CD4-positive, alpha-beta T cell treated with Interleukin-6 at 100 ng/mL for 8 hours (primary cell): ENCODE measurements at places on chromosomes 5 and 9.

GRCh38 chr9:134982311-134982710 is 64.6 kb upstream of the FCN1 start:
- no peak for DNase-seq

DNA sequence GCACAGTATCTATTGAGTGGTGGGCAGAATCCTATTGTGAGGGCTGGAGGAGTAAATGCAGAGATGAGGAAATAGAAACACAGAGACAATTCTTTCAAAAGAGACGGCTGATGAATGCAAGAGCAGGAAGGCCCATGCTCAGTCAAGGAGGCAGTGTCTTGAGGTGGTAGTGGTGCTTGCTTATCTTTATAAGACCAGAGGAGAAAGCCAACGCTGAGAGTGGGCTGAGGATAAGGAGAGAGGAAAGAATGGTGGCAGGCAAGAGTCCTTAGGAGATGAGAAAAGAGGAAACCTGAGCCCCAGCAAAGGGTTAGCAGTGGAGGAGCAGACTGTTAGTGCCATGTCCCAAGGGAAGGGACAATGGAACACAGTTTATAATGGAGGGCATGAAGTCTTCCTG is 86.0 kb downstream of the SNCAIP start:
- DNase-seq: no peak

DNA sequence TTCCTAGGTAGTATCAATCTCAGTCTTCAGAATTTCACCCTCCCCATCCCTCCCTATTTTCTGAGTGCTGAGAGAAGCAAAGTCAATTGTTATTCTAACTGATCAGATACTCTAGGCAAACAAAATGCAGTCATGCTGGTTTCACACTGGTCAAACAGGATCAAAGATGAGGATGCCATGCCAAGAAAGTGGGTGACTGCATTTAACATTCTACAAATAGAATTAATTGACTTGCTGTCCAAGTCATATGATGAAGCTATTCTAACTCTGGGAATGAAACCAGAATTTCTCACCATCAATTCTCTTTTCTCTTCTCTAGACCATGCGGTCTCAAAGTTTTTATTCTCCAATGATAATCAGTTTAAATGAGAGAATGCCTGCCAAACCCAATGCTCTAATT is 112.5 kb downstream of the CTNND2 start:
- DNase-seq: no peak

GRCh38 chr5:139841549-139841948 is 45.9 kb downstream of the PSD2 start:
- DNase-seq: no peak

- DNase-seq: no peak
These were observed 61.7 kb upstream of the PSD2 start for GRCh38 chr5:139733698-139734538.

- DNase-seq: no peak
These were observed 7.2 kb downstream of the AIF1L start for GRCh38 chr9:131103535-131103934.

- DNase-seq: no peak
These were observed 804.8 kb upstream of the ZNF608 start for GRCh38 chr5:125551246-125551645.

GRCh38 chr5:145939540-145940065 is 3.2 kb downstream of the SH3RF2 start:
- DNase-seq: no peak

DNA sequence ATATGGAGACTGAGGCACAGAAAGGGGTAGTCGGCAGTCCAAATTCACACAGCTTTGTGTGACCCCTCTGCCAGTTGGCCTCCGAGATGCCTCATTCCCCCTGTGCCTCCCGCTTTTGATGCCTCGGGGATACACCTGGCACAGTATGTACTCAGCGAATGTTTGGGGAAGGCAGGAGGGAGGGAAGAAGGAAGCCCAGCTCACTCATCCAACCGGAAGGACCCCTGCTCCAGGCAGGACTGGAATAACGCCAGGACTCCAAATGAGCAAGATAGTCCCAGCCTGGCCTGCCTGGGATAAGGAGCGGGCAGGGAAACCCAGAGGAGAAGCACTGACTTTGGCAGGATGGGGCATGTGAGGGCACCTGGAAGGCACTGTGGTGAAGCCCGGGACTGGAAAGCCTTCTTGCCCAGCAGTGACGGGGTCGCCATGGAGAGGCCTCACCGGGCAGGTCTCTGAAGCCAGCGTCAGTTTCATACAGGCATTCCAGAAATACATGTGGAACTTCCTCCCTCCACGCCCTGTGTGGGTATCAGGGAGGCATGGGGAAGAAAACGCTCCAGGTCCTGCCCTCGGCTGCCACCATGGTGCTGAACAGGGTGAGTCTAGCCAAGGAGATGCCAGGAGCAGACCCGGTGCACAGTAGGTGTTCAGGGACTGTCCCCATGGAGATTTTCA is 20.3 kb downstream of the LMX1B start:
- no peak for DNase-seq

- no peak for DNase-seq
These were observed 378.8 kb upstream of the TUSC1 start for GRCh38 chr9:26057050-26057449.

- peak; percentile 38 for DNase-seq
These were observed 6.6 kb upstream of the XPA start for GRCh38 chr9:97703437-97704344.

GRCh38 chr9:87518702-87519335 is 21.2 kb downstream of the DAPK1 start:
- no peak for DNase-seq

GRCh38 chr5:179836225-179837019 is 15.7 kb downstream of the SQSTM1 start:
- DNase-seq: peak; percentile 65

DNA sequence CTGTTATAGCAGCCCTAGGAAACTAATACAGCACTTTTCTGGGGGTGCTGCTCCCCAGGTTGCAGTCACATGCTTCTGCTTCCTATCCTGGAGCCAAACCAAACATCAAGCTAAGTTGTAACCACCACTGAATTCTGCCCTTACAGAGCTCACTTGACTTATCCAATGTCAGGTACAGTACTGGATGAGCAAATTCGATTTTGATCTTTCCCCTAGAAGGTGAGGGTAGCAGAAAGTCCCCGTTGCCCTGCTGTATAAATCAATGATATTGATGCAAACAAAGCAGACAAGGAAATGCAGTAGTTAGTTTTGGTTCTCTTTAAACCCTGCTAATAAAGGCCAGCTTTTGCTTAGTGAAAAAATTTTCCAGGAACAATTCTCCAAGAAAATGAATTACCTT is 36.4 kb downstream of the ZCCHC9 start:
- DNase-seq: no peak

GRCh38 chr9:127918183-127919107 is 1.6 kb upstream of the ST6GALNAC4 start:
- no peak for DNase-seq

GRCh38 chr9:15306068-15306756 is 804 bp downstream of the TTC39B start:
- peak; percentile 46 for DNase-seq

GRCh38 chr9:130938184-130938651 is 829 bp downstream of the FIBCD1 start:
- DNase-seq: no peak

GRCh38 chr5:16721151-16722096 is 104.6 kb upstream of the RETREG1 start:
- no peak for DNase-seq

DNA sequence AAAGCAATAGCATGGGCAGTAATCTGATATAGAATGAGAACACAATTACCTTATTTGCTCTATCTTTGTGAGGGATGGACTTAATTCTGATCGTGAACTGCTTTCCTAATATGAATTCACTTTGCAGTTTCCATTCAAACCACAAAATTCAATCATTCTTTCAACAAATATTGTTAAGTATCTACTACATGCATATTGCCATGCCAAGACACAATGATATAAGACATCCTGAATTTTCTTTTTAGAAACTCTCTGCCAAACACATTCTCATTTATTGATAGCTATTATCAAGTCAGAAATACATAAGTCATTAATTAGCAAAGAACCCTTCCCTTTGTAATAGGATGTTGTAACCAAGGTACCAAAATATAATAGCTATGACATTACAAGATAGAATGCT is 121.6 kb upstream of the TARS1 start:
- DNase-seq: no peak

- no peak for DNase-seq
These were observed 30.3 kb downstream of the CAST start for GRCh38 chr5:96692441-96692840.

- peak; percentile 1 for DNase-seq
These were observed 50.8 kb downstream of the ADAMTS12 start for GRCh38 chr5:33840927-33841547.

DNA sequence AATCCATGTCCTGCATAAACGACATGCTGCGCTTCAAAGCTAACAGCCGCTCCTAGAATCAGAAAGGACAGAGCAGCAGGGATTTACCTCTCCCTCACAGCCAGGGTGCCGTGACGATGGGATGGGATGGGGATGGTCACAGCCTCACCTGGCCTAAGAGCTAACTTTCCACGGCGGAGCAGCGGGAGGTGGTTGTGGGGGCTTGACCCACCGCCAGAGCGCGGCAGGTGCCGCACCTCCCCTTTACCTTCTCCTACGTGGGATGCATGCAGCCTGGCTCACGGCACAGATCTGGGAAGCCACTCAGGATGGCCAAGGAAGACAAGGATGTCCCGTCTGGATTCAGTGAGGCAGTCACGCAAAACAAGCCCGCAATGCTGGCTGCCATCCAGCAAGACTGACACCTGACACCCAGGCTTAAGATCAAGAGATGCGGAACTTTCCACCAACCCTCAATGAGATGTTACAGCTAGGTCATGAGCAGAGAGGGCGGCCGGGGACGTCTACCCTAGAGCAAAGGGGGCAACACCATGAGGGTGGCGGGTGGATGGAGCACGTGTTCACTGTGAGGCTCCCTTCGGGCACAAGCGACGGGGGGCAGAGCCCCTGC is 5.8 kb downstream of the BRD9 start:
- DNase-seq: no peak

- no peak for DNase-seq
These were observed 115.5 kb downstream of the C9orf50 start for GRCh38 chr9:129505270-129505902.

GRCh38 chr5:34535944-34536623 is 120.0 kb upstream of the RAI14 start:
- no peak for DNase-seq

GRCh38 chr5:73940026-73940425 is 314.0 kb downstream of the ARHGEF28 start:
- no peak for DNase-seq

DNA sequence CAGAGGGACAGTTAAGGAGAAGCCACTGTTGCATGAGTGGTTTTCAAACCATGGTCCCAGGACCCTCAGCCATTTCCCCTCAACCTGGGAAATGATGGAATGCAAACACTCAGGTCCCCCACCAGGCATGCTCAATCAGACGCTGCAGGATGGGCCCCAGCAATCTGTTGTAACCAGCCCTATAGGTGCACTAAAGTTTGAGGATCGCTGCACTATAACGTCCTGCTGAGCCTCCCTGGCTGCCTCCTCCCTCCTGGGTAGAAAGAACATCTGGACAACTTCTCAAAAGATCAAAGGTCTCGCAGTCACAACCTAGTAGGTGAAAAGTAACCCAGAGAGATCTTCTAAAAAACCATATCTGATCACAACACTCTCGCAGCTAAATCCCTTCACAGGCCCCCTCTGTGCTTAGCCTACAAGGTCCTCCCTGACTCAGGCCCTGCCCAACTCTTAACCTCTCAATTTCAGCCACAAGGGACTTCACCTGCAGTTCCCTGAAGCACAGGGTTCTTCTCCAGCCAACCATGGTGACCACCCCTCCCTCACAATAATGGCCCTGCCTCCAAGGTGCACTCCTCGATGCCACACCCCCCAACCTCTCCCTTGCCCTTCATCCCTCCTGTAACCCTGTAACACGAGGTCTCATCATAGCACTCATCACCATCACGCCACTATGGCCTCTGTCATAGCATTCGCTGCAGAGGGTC is 3.5 kb downstream of the SHB start:
- no peak for DNase-seq

DNA sequence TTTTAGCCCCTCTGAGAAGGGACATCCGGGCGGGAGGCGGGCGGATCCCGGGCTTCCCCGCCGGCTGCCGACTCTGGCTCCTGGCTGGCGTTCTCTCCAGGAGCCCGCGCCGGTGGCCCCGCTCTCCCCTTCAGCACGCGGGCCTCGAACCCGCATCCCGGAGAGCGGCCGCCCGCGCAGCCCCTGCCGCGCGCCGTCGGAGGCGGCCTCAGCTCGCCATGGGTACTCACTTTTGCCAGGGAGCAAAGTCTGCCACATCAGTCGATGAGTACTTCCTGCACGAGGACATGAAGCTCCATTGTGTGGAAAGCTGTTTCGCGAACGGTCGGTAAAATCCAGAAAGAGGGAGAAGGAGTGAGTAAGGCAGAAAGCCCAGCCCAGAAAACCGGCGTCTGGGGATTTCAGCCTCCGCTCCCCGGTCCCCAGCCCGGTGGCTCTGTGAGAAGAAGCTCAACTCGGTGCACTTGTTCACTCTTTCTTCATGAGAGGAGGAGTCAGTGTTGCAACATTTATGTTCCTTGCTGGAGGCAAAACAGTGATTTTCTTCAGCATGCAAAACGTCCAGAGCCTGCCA is at the start of gene PRLR:
Gene PRLR (minus strand): TSS at position 450 of the 574 bp plus-strand sequence. CDS start 140,867 bp downstream, outside the sequence.
- DNase-seq: no peak

GRCh38 chr9:94799578-94800264 is 73.2 kb downstream of the AOPEP start:
- no peak for DNase-seq

GRCh38 chr5:119290161-119290569 is 65.7 kb upstream of the TNFAIP8 start:
- peak; percentile 35 for DNase-seq

DNA sequence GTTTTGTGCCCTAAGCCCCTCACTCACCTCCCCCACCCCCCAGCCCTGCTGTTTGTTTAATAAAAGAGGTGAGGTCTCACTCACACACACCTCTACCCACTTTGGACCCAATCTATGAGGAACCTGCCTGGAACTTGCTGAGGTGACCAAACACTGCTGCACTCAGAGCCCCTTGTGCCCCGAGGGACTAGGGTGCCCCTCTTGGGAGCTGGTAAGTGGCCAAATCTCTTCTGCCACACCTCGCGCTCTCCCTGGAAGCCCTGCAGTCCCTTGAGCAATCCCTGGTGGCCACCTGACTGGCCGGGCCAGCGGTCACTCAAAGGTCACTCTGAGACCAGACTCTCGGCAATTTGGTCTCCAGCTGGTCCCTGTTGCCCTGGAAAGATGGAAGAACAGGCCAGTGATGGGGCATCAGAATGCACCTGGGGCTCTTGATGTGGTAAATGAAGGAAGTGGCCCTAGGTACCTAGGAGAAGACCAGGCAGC is 157.2 kb downstream of the MED10 start:
- no peak for DNase-seq

GRCh38 chr9:123715258-123715657 is 214.7 kb downstream of the DENND1A start:
- no peak for DNase-seq
